Stimulated activated CD8-positive, alpha-beta memory T cell treated with anti-CD3 and anti-CD28 coated beads, Interleukin-4, amount 100 ng/mL, for 1 hour (primary cell): ENCODE measurements at places on chromosomes 2 and 18.

- DNase-seq: no peak
Observed at GRCh38 chr2:95208106-95208505, 785 bp downstream of the ZNF892 start.

GRCh38 chr2:236888794-236889780, 196.6 kb upstream of the COPS8 start:
- no peak for DNase-seq

DNA sequence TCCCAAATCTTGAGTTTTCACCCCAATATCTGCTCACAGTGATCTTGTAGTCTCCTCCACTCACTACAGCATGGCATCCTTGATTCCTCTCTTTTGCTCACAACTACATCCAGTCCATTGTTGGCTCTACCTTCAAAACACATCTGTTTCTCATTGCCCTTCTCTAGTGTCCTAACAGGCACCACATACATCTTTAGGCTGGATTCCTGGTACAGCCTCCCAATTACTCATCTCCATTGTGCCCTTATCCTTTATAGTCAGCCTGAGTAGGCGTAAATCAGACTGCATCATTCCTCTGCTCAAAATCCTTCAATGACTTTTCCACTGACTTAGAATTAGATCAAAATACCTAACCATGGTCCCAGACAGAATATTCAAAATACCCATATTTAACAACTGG, 10.7 kb upstream of the TAF1B start:
- no peak for DNase-seq

DNA sequence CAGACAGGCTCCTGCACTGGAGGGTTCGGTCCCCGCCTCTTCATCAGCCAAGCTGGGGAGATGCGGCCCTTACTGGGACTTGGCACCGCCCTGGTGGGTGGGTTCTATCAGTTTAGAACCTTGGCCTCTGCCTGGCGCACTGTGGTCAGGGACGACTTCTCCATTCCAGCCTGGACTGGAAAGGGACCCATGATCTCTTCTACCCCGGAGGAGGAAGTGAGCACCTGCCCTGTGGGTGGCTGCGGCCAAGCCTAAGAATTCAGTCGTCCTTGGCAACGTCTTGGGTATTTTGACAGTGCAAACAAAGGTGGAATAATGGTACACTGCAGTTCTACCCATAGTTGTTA, 106.9 kb upstream of the CD302 start:
- no peak for DNase-seq

DNA sequence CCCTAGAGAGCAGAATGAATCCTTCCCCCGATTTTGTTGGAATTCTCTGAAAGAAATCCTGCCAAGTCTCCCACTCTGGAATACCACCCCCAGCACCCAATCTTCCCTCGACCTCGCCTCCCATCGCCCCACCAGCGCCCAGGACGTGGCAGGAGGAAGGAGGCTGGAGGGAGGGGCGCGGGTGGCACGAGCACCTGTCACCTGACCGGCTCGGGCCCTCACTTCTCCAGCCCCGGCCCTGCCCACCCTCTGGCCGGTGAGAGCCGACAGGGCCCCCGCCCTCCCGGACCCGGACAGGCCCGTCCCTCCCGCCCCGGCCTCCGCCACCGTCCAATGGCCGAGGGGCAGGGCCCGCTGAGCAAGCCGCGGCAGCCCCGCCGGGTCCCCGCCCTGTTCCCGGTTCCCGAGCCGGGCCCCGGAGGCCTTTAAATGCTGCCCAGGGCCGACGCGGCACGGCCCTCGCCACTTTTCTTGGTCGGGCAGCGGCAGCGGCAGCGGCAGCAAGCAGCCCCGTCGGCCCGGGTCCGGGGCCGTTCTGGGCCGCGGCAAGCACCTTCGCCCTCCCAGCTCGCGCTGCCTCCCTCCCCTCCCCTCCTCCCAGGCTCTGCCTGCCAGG, at the start of gene LGALSL:
Gene LGALSL (plus strand): TSS at position 393 of the 616 bp plus-strand sequence. CDS start 384 bp downstream, outside the sequence.
- DNase-seq: no peak

- no peak for DNase-seq
Observed at GRCh38 chr2:71277536-71278103, 50.7 kb upstream of the PAIP2B start.

DNA sequence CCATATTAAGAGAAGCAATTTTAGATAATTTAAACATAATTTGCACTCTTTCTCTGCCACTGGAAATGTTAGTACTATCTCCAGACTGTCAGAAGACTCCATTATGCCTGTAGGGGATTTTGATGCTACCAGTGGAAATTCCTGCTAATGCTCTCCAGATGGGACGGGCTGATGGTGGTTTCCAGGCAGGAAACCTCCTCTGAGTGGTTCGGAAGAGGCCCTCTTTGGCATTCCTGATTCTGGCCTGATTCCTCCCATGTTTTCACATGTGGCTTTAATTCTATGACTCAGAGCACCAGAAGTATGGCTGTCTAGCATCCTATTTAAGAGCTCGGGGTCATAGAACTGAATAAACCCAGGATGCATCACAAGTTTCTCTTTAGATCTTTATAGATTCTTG, 70.9 kb upstream of the ST6GAL2 start:
- DNase-seq: no peak

DNA sequence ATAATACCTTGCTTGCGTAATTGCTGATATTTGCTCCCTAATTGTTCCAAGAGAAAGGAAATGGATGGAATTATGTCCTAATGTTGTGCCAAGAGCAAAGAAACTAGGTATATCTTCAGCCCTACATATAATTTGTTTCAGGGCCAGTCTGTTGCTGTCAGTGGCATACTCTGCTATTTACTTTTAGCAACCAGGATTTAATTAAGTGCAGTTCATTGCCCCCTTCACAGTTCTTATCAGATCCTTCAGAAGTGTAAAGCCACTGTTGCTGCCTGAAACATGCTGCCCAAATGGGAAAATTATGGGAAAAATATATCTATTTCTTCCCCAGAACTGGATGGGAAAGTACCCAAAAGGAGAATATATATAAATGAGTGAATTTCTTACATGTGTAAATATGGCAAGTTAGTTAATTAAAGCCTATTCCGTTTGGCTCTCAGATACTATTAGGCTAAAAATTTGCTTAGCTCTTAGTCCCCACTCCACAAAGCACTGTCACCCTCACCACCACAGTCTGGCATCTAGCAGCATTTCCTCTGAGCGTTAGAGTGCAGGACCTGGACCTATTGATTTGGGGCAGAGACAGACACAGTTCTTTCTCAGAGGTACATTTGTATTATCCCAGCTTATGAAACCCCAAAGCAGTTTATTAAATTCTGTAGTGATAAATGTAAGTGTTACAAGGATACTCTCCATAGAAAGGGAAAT, 72.8 kb upstream of the DTNA start:
- DNase-seq: no peak

DNA sequence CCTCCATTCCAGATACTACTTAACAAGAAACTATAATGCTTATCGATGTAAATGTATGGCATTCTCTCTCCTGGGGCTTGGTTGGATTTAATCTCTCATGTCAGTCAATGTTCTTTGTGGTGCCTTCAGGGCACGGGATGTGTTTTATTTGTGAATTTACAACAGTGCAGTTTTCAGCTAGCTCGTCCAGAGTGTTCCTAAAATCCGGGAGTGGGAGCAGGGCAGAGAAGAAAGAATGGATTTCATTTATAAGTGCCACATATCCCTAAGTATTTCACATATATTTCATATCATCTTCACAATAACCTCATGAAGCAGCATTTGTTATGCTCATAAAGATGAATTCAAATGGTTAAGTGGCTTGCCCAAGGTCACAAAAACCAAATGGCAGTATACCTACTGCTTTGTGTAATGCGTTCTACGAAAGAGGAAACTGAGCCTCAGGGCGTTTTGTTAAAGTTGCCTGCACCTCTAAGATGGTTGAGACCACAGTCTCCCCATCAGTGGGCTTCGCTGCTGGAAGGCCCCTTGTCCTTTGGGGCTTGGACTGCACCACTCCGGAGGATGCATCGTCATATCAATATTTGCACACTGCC, 134.7 kb upstream of the MGAT5 start:
- no peak for DNase-seq

DNA sequence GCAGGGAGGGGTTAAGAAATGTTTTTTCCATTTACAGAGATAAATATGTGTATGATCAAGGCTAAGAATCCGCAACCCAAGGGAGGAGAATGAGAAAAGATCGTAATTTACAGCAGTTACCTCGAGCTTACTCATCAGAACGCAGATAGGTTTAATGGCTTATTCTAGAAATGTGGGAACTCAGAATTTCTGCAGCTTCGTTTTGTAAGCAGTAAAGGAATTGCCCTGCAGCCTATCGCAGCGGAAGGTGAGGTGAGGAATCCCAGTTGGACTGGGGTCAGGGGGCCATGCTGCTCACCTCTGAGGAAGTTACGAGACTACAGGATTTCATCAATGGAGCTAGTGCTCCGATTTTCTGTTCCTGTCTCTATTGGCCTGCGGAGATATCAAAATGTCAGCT, 8.1 kb upstream of the TMEM200C start:
- DNase-seq: no peak

DNA sequence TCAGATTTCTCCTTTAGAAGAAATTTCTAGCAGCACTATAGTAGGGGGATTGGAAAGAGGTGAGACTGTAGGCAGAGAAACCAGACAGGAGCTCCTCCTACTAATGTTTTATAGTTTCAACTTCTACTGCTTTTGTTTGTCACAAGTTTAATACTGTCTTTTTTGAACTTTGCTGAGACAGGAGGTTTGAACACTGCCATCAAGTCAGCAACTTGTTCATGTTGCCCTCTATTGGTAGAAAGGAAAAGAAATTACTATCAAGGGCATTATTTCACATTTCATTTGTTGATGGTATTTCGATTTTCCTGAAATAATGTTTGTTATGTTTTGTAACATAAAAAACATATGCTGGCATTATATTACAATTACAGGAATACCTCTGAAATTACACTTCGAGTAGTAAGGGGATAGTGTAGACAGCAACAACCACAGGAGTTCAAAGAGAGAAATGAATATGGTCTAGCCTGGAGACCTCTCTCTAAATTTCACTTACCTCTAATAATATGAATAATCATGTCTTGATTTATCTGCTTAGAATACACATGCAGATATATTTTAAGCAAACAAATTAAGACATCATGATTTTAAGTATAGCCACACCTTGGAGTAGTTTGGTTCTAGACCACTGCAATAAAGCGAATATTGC, 12.4 kb upstream of the CCDC88A start:
- DNase-seq: no peak
